ENCODE measurements at places on chromosomes 1 and 21. TPM values are rescaled to one million over a fixed set of nuclear protein-coding genes. Genes with fewer than 3 reads are reported as not detected.

ADAM30 gene
- not detected for total RNA-seq

OXCT2 gene
- total RNA-seq: 1.7 TPM

DFFB gene
- total RNA-seq: 10.5 TPM

TFAP2E gene
- total RNA-seq: under 0.01 TPM

HSPA6 gene
- total RNA-seq: 2.3 TPM

RAB3B gene
- 38.3 TPM for total RNA-seq

PLA2G2F gene
- not detected for total RNA-seq
